ENCODE measurements at places on chromosomes 11 and 22.

GRCh38 chr11:563812-564578 lies 3.2 kb downstream of the RASSF7 start:
- DNase-seq: no peak

DNA sequence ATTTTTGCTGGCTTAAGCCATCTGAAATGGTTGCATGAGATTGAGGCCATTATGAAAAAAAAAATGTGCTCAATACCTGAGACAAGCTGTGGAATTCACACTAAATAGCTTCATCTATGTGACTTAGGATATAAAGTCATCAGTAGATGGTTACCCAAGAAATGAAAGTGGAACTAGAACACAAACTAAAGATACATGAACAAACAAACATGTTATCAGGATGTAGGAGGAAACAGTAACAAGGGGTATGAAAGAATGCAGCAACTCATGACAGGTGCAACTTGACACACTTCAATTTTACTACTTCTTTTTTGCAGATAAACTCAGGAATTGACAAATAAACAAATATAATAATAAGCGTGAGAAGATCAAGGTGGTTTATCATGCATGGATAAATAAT lies 155.0 kb downstream of the WT1 start:
- no peak for DNase-seq

GRCh38 chr11:62601122-62601371 lies 618 bp downstream of the MTA2 start:
- DNase-seq: no peak

DNA sequence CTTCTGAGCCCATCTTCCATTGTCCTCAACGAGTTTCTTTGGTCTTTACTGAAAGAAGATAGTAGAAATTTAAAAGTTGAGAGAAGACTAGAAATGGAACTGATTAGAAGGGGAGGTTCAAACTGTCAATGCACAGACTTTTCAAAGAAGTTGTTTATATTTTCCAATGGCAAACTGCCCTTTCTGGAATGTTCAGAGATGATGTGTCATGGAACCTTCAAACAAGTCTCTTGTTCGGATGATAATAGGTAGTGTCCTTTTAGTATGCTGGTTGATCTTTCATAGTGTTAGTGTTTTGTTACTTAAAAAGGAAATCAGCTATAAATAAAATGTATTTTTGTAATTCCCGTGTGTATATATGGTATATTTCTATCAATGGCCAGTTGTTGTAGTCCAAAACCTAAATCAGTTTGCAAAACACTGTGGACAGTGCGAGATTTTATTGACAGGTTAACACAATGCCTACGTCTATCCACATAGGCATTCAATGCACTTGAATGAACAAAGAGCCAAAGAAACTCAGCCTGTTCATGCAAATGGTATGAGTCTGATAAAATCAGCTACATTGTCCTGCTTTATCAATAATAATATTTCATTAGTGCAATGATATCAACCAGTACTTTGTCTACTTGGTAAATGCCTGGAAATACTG lies 30.9 kb downstream of the C11orf91 start:
- DNase-seq: no peak

DNA sequence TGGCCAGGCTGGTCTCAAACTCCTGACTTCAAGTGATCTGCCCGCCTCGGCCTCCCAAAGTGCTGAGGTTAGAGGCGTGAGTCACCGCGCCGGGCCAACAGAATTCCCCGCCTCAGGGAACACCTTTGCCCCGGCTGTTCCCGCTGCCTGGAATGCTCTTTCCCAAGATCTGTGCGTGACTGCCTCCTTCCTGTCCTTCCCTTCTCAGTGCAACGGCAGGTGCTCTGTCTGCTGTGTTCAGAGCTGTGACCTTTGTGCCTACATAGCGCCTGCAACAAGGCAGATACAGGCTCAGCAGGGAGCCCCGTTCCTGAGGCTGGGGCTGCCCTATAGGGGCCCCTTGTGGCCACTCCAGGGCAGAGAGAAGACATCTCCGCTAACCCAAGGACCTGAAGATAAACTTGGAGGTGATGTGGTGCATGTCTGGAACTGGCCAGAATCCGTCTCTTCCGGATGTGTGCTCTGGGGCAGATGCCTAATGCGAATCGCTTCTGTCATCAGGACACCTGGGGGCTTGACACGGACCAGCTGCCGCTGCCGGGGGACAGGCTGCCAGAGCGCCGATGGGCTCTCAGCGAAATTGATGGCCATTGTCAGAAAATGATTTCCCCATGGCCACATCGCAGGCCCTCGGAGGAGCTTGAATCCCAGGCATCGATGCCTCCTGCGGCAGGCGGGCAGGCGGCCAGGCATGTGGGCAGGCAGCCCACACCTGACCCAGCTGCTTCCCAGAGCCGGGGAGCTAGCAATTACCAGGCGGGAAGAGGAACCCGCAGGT lies 43.5 kb upstream of the TCF20 start:
- peak; percentile 7 for DNase-seq

DNA sequence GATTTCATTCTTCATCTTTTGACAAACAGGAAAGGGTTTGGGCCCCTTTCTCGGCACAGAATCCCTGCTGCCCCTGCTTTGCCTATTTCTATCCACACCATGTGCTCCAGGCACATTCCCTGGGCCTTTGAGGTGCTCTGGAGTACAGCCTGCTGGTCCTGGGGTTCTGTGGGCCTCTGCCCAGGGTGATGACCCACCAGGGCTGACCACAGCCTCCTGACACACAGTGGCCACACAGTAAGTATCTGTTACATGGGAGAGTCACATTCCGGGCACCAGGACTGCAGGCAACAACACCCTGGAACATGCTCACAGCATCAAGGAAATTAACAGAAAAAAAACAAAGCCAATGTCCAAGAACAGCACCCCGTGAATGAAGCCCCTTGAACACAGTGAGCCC lies 39.1 kb downstream of the SCUBE2 start:
- DNase-seq: no peak

DNA sequence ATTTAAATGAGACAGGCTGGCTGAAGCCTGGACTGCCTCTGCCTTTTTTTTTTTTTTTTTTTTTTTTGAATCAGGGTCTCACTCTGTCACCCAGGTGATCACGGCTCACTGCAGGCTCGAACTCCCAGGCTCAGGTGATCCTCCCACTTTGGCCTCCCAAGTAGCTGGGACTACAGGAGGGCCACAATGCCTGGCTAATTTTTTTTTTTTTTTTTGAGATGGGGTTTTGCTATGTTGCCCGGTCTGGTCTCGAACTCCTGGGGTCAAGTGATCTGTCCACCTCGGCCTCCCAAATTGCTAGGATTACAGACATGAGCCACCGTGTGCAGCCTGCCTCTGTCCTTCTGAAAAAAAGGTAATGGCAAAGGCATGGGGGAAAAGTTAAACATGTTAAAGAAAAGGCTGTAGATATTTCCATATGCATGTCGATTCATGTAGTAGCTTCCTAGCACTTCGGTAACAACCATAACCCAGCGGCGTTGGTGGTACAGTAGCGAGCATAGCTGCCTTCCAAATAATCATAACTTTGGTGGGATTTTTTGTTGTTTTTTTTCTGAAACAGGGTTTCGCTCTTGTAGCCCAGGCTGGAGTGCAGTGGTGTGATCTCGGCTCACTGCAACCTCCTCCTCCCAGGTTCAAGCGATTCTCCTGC lies 48.8 kb downstream of the MCHR1 start:
- DNase-seq: no peak

- no peak for DNase-seq
These were observed 32.9 kb downstream of the PISD start for GRCh38 chr22:31628969-31629708.

DNA sequence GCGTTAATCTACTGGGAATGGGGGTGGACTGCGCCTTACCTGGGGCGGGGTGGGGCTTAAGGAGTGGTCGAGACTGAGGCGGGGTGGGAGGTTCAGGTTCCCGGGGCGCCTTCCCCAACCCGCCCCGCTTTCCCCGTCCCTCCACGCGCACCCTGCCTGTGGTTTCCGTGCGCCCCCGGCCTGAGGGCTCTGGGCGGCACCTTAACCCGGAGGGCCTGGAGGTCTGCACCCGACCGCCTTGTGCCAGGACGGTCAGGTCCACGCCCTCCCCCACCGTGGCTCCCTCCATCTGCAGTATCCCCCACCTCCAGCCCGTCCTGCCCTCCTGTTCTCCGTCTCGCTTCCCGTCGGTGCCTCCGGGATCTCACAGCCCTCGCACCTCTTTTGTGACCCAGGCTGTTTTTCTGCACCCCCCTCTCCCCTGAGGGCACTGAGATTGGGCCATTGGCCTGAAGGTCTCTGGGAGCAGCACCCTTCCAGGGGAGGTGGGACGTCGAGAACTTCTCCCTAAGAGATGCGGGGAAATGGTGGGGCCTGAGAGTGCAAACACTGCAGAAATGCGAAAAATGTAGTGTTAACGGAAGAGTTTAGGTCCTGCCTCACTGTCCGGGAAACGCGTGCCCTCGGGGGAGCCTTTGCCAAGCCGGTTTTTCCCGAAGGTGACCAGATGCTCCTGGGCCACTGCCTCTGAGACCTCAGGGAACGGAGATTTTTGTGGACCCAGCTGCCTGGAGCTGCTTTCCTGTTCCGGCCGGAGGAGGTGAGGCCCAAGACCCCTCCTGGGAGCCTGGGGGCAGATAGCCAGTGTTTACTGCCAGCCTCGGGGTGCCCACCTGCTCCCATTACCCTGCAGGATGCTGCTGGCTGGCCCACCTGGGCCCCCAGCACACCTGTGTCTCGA lies 1.2 kb upstream of the ASCL2 start:
- DNase-seq: no peak

GRCh38 chr11:47305734-47306483 lies 36.0 kb downstream of the MADD start:
- DNase-seq: no peak

- DNase-seq: no peak
These were observed 1.0 kb downstream of the SFI1 start for GRCh38 chr22:31497148-31497938.

- no peak for DNase-seq
These were observed at the start of gene GPR83 for GRCh38 chr11:94400839-94401772. GPR83 (minus strand) TSS chr11:94401419; CDS start chr11:94401247, 172 bp downstream.

GRCh38 chr22:41369424-41369745 lies 12.4 kb upstream of the TEF start:
- DNase-seq: no peak

GRCh38 chr11:125167954-125168835 lies 3.6 kb downstream of the PKNOX2 start:
- DNase-seq: no peak

GRCh38 chr11:125155100-125155444 lies 9.5 kb upstream of the PKNOX2 start:
- DNase-seq: no peak

GRCh38 chr22:44097263-44098020 lies 73.3 kb downstream of the PARVB start:
- DNase-seq: no peak

DNA sequence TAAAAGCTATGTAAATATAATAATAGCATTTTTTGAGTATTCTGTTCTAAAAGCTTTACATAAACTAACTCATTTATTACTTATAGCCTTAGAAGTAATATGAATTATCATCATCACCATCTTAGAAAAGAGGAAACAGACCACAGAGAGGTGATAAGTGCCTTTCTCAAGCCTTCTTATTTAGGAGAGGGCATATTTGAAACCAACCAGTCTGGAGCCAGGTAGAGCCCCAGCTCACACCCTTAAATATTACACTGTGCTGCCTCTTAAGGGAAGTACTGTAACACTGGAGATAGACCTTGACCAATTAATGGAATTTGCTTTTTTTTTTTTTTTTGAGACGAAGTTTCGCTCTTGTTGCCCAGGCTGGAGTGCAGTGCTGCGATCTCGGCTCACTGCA lies 2.3 kb downstream of the BCO2 start:
- DNase-seq: peak; percentile 60

- no peak for DNase-seq
These were observed 33.9 kb upstream of the TTLL12 start for GRCh38 chr22:43220625-43221380.

- DNase-seq: no peak
These were observed 650.7 kb downstream of the FAM181B start for GRCh38 chr11:82082976-82083375.

- no peak for DNase-seq
These were observed 113.1 kb upstream of the B3GAT1 start for GRCh38 chr11:134524896-134525845.

DNA sequence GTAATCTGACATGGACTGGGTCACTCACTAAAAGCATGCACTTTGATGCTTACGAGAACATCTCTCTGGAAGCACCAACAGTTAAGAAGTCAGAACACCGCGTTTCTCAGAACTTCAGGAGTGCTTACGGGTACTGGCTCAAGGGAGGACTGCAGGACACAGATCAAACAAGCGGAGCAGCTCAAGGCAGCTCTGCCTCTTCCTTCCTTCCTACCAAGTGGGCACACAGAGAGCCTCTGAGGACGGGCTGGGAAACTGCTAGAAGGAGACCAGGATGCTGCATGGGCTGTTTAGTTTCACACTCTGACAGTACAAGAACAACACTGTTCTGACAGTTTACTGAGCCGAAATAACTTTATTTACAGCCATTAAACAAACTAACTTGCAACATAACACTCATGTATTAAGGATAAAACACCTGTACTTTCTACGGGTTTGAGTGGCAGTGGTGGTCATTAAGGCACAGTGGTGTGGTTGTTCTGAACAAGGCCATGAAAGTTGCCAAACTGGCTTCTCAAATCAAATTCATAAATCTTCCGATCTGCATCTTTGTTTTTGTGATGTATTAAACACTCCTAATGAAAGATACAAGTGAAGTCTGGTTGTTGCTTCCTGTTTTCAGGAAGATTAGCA lies 37.5 kb downstream of the ARFGAP3 start:
- no peak for DNase-seq

DNA sequence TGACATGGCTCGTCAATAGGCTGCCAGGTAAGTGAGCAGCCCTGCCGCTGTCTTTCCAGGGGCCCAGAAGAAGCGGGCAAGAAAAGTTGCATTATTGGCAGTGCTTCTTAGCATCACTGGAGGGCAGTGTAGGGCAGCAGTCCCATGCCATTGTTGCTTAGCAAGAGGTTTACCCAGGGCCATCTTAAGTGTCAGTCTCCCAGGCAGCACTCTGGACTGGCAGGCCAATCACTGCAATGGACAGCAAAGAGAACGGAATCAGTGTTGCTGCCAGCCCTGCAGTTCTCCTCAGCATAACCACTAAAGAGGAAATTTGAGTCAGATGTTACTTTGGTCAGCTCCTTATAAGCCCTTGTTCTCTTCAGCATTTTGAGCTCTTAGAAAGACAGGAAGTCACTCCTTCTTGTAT lies 13.4 kb upstream of the GRK2 start:
- peak; percentile 3 for DNase-seq

- DNase-seq: no peak
These were observed 3.1 kb downstream of the SCO2 start for GRCh38 chr22:50522208-50522805.

GRCh38 chr11:45090607-45091006 lies 55.8 kb upstream of the PRDM11 start:
- no peak for DNase-seq

DNA sequence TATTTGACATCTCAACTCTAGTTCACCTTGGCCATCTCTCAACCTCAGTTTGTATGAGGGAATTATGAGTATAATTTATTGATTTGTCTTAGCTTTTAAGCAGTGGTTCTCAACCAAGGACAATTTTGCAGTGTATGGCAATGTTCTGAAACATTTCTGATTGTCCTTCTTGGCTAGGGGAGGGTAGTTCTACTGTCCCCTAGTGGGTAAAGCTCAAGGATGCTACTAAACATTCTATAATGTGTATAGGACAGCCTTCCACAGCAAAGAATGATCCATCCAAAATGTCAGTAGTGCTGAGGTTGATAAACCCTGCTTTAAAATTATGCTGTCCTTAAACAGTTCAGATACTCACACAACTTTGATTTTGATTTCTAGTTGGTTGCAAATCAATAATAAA lies 78.1 kb upstream of the ALKBH3 start:
- DNase-seq: no peak

GRCh38 chr11:117878314-117878938 lies 2.0 kb upstream of the FXYD6 start:
- DNase-seq: no peak

GRCh38 chr22:40410731-40411505 lies 40.5 kb downstream of the SGSM3 start:
- DNase-seq: no peak

All from GF-D8 (cell line).